ENCODE measurements at places on chromosomes 5 and 9.

DNA sequence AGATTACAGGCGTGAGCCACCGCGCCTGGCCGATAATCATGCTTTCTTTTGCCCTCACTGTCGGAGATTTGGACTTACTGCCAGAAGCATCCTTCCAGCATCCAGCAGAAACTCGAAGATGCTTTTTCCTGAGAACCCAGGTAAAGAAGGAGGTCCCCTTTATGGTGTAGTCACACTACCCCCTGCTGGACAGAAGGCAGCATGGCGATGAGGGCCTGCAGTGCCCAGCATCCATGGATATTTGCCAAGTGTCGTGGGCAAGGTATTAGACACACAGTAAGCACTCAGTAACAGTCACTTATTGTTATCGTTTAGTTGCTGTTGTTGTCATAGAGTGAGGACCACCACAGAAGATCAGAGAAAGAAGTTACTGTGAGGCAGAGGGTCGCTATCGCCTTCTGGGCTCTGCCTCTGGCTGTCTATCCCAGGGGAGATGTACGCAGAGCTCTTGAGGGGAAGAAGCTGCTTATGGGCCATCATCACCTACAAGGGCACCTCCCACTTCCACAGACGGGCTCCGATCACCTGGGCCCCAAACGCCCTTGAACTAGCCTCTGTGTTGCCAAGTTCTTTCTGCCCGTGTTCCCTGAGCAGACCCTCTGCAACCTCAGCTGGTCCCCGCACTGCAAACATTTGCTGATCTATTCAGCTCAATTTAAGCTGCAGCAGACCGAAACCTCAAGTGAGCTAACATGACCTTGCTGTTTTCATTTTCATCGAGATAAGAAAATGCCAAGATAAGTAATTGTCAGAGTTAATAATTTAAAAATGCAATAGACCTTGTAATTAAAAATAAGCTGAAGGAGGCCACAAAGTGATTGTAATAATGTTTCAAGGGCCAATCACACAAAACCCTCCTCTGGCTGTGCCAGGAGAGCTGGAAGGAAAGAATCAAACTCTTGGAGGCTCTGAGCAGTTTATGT, 23.9 kb downstream of the C5orf15 start:
- peak; percentile 60 for DNase-seq

DNA sequence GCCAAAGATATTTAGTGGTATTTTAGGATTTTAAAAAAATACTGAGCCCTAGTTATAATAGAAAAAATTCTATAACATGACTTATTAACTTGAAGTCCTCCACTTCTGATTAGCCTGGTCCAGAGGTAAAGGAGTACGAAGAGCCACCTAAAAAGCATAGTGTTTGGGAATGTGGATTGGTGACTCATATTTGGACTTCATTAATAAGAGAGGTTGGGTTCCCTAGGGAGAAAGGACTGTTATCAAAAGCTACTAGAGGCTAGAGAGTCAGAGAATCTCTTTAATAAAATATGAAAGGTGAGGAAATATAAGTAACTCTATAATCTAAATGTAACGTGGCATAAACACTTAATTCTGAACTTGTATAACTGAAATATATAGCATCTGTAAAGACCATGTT, 180.7 kb upstream of the TARS1 start:
- no peak for DNase-seq

DNA sequence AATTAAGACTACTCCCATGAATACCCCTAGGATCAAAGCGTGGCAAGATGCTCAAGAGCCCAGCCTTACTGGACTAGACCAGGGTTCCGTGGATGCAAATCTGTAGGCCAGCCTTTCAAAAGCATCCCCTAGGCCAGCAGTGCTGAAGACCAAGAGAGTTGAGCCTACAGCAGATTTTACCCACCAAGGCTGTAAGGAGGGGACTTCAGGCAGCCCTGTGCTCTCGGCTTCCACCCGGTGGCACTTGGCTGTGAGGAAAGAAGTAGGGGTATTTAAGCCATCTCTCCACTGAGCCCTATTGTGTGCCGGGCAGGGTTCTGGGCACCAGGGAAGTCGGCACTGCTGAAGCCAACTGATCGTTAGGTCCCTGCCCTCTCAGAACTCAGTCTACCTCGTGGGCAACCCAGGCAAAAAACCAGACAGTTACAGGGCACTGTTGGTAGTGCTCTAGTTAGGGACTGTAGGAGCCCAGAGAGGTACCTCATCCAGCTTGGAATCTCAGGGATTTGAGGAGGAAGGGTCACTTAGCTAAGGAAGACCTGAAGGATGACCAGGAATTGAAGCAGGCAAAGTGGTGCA, 25.5 kb downstream of the TCF7 start:
- no peak for DNase-seq

DNA sequence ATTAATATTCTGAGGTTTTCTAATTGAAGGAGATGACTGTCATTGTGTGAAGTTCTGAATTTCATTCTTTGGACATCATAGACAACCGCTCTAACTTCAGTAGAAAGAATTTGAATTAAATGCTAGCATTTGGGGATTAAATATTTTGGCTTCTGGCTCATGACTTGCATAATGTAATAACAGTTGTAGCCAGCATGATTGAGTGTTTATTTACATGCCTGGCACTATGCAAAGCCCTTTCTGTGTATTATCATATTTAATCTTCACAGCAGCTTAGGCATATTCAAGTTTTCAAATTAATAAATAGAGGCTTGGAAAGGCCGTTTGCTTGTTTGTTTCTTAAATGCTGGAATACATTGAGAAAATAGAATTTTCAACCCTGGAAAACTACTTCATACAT, 19.6 kb upstream of the HTR1A start:
- no peak for DNase-seq

- no peak for DNase-seq
Measured at GRCh38 chr9:71835596-71835995, 67.3 kb upstream of the CEMIP2 start.

- no peak for DNase-seq
Measured at GRCh38 chr5:56814361-56814962, 887 bp upstream of the MAP3K1 start.

GRCh38 chr5:64634997-64635686, 55.2 kb upstream of the SHISAL2B start:
- DNase-seq, result peak; percentile 62

DNA sequence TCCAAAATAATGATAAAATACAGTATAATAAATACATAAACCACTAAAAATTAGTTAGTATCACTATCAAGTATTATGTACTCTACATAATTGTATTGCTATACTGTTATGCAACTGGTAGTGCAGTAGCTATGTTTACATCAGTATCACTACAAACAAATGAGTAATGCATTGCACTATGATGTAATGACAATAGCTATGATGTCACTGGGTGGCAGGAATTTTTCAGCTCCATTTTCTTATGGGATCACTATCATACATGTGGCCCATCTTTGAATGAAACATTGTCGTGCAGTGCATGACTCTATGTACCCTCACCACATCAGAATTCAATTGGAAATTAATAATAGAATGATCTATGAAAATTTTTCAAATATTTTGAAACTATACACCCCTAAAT, 201.3 kb downstream of the MPDZ start:
- peak; percentile 33 for DNase-seq

- DNase-seq, result no peak
Measured at GRCh38 chr5:67077296-67077695, 119.3 kb downstream of the CD180 start.

GRCh38 chr9:127014216-127014909, 99.8 kb downstream of the RALGPS1 start:
- no peak for DNase-seq

DNA sequence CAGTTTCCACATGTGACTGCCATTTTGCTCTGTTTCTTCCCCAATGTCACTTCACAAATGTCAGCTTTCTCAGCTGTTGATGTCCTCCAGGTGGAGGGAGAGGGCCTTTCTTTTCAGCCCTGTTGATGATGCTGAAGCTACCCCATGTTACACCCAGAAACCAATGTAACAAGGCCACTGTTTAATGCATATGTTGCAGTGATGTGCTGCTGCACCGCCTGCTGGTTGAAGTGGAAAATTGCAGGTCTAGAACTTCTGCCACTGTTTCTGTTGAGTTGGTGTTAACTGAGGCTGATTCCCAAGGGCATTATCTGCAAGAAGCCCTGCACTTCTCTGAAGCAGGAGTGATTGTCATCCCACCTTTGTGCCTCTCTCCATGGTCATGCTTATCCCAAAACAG, 428.4 kb downstream of the KDM4C start:
- DNase-seq, result no peak

DNA sequence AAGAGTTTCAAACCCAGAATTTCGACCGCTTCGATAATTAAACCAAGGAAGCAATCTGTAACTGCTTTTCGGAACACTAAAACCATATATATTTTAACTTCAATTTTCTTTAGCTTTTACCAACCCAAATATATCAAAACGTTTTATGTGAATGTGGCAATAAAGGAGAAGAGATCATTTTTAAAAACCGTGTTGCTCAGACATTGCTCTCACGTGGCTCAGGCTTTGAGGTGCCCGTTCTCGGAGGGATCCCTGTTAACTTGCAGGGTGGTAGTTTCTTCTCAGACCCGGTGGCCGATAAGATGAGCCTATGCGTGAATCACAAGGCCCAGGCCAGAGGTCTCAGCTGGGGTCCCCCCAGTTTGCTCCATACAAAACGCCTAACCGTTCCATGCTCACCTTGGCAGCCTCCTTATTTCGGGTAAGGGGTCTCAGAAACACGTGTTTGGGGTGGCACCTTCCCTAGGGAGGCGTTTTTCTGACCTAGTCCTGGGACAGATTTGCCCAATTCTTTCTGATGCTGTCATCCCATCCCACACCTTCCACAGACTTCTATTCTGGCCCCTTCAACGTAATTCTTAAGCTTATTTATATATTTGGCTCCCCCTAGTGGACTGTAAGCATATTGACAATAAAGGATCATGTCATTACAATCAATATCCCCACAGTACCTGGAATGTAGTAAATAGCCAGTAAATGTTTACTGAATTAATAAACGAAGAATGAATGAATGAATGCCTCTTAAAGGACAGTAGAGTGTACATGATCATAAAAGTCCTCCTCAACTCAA, 48.1 kb downstream of the THBS4 start:
- peak; percentile 75 for DNase-seq

- no peak for DNase-seq
Measured at GRCh38 chr5:179381691-179382090, 36.4 kb upstream of the ADAMTS2 start.

GRCh38 chr5:115940080-115940810, 22.0 kb upstream of the LVRN start:
- no peak for DNase-seq

DNA sequence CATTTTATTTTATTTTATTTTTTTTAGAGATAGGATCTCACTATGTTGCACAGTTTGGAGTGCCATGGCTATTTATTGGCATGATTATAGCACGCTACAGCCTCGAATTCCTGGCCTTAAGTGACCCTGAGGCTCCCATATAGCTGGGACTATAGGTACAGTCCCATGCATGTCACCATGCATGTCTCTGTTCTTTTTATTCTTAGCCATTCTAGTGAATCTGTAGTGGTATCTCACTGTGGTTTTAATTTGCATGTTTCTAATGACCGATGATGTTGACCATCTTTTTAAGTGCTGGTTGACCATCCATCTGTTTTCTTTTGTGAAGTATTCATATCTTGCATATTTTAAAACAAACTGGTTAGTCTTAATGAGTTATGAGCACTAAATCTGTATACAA, 76.1 kb downstream of the SLC44A1 start:
- no peak for DNase-seq

GRCh38 chr5:111781200-111781599, 24.2 kb upstream of the NREP start:
- DNase-seq, result peak; percentile 81

DNA sequence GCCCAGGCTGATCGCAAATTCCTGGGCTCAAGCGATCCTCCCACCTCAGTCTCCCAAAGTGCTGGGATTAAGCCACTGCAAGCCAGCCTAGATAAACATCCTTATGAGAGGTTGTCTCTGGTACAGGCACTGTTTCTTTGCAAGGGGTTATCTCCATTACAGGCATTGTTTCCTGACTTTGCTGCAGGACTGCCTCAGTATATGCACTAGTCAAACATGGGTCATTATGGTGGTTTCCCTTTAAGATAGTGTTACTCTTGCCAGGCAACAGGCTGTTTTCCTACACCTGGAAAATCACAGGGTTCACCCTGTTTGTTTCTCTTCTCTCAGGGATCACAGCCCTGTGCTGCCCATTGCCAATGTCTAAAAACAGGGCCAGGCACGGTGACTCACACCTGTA, 7.8 kb upstream of the CLTB start:
- no peak for DNase-seq

DNA sequence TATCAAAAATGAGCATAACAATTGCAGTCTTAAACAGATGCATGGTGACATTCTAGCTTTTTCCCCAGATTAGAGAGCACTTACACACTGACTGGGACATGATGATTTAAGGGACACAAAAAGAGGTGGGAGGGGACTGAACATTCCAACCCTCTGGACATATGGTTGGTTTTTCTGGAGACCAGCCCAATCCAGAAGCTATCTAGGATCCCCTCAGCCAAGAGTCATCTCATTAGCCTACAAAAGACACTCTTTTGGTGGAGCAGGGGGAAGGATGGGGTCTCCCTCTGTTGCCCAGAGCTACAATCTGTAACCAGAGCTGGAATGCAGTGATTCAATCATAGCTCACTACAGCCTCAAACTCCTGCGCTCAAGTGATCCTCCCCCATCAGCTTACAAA, 97.3 kb upstream of the IQGAP2 start:
- DNase-seq, result no peak

DNA sequence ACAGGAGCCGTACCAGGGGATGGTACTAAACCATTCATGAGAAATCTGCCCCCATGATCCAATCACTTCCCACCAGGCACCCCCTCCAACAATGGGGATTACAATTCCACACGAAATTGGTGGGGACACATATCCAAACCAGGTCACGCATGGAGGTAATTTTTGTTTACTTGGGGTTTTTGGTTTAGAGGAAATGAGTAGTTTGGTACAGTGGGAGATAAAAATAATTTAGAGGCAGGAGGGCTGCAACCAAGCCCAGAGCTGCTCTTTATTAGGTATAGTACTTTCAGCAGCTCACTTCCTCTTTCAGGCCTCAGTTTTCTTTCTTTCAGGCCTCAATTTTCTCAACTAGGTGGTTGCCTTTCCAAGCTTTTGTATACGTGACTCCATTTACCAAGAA, 23.2 kb downstream of the PRUNE2 start:
- no peak for DNase-seq

DNA sequence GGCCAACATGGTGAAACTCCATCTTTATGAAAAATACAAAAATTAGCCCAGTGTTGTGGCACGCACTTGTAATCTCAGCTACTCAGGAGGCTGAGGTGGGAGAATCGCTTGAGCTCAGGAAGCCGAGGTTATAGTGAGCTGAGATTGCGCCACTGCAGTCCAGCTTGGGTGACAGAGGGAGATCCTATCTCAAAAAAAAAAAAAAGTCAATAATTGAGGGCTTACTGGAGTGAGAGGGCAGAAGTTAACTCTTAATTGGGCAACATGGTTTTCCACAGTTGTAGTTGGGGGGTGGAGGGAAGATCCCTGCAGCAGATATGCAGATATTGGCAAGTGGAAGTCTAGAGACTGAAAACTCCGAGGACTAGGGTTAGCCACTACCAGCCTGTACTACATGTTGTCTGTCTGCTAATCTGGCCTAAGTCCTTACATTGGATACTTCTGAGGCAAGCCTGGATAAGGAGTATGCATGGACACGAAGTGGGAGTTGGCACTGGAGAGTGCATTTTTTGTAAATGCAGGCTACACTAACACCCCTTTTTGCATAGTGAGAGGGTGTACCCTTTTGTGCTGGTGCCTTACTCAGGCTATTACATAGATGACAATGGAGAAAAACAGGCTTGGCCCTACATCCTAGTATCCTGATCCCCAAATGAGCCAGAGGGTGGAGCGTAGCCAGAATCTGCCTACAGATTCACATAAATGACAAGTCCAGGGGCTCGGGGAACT, 89.0 kb upstream of the NIPBL start:
- DNase-seq, result no peak

GRCh38 chr9:86077276-86077675, 22.1 kb downstream of the GOLM1 start:
- peak; percentile 19 for DNase-seq

Measured in fibroblast of lung (primary cell).